Temporal lobe (tissue), 4 donors: ENCODE measurements at places on chromosomes 12 and 14. TPM values are rescaled to one million over a fixed set of nuclear protein-coding genes. Genes with fewer than 3 reads are reported as not detected.

The SOAT2 gene
- not detected for total RNA-seq

The REM2 gene
- 2.0 TPM for total RNA-seq

The ZNF891 gene
- 6.6 TPM for total RNA-seq

The CD163 gene
- total RNA-seq = 1.5 TPM

The MAP1LC3B2 gene
- 1.2 TPM for total RNA-seq

The FOXN4 gene
- total RNA-seq = 0.25 TPM

The CAMKK2 gene
- total RNA-seq = 57.8 TPM

The ABCC9 gene
- 15.2 TPM for total RNA-seq

The SLC5A8 gene
- 2.2 TPM for total RNA-seq

The FAM181A gene
- total RNA-seq = 0.74 TPM
